ENCODE measurements at places on chromosomes 12 and 14.

DNA sequence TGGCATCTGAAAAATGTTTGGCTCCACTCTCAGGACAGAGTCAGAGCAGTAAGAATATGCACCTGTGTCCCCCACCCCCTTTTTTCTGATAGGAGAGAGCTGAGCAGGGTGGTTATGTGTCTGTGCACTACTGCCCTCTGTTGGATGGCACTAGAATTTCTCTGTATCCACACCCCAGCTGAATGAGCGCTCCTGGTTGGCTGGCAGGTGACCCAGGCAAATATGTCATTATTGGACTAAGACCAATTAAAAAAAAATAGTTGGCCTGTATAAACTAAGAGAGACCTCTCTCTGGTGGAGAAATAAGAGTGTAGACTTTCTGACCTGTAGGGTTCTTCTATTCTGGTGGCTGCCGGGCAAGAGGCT, 107.0 kb downstream of the PTCSC3 start:
- no peak for DNase-seq

DNA sequence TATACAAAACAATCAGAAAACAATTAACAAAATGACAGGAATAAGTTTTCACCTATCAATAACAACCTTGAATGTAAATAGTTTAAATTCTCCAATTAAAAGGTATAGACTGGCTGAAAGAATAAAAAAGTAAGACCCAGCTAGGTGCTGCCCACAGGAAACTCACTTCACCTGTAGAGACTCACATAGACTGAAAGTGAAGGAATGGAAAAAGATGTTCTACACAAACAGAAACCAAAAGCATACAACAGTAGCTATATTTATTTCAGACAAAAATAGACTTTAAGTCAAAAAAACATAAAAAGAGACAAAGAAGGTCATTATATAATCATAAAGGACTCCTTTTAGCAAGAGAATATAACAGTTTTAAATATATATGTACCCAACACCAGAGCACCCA, 152.4 kb upstream of the PWP1 start:
- no peak for DNase-seq

DNA sequence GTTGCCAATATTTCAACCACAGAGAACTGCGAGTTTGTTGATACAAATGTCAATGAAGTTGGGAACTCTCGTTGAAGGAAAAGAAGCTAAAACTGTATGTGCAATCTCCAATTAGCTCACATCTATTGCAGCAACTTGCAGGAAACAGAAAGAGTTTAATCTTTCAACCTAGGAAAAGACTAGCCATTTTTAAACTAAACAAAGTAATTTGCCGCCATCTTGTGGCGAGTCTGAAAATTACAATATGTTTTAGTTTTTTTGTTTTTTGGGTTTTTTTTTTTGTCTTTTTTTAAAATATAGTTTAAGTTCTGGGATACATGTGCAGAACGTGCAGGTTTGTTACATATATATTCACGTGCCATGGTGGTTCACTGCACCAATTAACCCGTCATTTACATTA, 131.2 kb upstream of the FOXG1 start:
- DNase-seq, result no peak

- no peak for DNase-seq
Observed at GRCh38 chr12:121166356-121166755, 33.7 kb downstream of the P2RX7 start.

GRCh38 chr14:78512021-78512420, 341.8 kb downstream of the NRXN3 start:
- no peak for DNase-seq

- no peak for DNase-seq
Observed at GRCh38 chr12:18206198-18206597, 55.1 kb upstream of the PIK3C2G start.

DNA sequence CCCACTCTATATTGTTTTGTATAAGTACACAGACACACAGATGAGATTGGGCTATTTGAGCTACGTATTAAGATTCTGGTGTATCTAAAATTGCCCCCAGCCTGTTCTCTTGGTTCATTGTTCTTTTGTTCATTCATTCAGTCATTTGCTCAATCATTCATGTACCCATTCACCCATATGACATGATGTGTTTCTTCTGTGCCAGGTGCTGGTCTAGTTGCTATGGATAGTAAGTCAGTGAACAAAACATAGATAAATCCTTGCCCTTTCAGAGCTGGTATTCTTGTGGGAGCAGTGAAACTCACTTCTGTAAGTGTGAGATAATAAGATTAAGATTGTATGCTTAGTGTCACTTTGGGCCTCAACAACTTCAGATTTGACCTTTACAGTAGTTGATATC, 191.3 kb downstream of the TMTC2 start:
- no peak for DNase-seq

DNA sequence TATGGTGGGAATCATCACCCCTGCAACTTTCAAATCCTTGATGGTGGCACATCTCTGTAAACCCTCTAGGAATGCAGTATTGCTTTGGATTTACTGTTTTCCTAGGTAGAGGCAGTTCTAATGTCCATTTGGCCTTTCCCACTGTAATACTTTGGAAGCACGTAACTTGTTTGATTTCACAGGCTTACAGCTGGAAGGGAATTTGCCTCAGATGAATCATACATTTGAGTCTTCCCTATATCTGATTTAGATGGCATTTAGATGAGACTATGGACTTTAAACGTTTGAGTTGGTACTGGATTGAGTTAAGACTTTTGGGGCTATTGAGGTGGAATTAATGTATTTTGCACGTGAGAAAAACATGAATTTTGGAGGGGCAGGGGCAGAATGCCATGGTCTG, 35.9 kb downstream of the DAAM1 start:
- no peak for DNase-seq
